ENCODE measurements at places on chromosomes 3 and 15.

- no peak for DNase-seq
Observed at GRCh38 chr3:133620066-133620784, 41.5 kb downstream of the TOPBP1 start.

DNA sequence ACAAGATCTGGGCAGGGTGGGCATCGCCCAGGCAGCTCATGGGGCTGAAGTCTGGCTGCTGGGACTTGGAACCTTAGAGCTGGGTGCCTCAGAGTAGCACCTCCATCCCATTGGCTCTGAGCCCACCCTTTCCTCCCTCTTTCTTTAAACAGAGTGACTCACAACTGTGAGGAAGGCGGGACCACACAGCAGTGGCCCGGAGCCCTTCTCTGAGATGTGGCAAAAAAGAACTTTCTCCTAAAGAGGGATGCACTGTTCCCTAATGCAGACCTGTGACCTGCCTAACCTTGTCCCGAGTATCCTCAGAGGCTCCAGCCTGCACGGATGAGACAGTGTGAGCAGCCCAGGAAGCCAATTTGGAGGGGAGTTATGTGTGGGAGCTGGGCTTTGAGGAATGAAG lies 23.6 kb downstream of the PRR20G start:
- no peak for DNase-seq

- no peak for DNase-seq
Observed at GRCh38 chr3:56205406-56205805, 262.9 kb downstream of the ERC2 start.

DNA sequence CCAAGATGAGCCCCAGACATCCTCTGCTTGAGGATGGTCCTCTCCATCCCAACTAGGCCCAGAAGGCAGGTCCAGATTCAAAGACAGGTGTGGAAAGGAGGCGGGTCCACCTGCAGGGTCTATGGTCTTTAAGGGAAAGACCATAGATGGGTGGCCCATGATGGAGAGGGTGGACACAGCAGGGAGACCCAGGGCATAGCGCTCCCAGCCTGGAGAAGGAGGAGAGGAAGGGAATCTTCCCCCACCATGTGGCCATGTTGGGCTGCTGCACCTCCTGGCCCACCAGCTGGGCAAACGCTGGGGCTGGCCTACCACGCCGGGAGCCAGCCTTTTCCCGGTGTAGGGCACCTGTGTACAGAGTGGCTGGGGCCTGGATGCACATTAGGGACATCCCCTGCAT lies 265.2 kb upstream of the TLE3 start:
- no peak for DNase-seq

DNA sequence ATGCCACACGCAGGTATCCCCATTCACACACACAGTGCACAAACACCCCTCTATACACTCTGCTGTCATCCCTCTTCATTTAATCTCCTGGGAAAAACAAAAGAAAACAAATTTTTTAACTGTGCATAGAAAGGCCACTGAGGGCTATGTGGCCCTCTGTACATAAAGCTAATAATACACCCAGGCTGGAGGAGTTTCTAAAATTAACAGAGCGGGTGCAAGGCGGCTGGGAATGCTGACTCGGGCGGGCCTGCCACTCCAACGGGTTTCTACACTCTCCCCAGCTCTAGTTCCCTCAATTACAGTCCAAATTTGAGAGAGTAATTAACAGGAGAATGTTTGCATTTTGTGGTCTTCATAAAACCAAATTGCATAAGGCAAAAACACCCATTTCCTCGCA lies 23.1 kb downstream of the HCN4 start:
- DNase-seq = peak; percentile 95
